NCI-H524 (cell line): ENCODE measurements at places on chromosomes 5 and 9.

DNA sequence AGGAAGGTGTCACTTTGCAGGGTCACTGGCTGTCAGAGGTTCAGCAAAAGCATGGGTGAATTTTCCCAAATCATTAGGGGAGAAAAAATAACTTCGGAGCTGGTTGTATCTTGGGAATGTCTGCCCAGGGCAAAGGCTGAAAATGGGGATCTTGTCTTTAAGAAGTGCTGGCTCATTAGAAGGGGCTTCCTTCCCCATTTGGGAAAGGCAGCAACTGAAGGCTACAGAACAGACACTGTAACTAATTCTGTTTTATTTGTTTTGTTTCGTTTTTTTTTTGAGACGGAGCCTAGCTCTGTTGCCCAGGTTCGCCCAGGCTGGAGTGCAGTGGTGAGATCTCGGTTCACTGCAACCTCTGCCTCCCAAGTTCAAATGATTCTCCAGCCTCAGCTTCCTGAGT is 70.3 kb upstream of the PCA3 start:
- DNase-seq = no peak

DNA sequence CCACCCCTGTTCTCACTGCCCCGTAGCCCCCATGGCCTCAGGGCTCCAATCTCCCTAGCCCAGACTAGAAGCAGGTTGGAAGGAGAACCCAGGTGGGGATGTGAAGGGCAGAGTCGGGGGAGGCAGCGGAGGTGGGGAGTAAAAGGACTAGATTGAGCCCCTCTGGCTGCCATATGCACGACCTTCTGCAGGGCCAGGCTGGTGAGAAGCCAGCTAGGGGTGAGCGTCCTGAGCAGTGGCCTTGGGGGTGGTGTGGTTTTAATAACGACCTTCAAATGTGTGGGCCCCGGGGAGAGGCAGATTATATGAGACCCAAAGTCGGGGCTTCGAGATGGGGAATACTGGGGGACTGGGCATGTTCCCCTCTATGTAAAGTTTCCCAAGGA is 139.5 kb downstream of the C9orf50 start:
- DNase-seq = no peak

DNA sequence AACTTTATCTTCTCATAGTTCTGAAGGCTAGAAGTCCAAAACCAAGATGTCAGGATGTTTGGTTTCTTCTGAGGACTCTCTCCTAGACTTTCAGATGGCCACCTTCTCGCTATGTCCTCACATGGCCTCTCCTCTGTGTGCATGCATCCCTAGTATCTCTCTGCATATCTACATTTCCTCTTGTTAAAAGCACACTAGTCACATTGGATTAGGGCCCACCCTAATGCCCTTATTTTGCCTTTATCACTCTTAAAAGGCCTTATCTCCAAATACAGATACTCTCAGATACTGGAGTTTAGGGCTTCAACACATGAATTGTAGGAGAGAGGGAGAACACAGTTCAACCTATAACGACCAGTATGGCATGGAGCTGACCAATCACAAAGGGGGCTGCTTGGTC is 151.7 kb downstream of the PRELID2 start:
- DNase-seq = no peak

GRCh38 chr9:70581214-70581954 is 166.9 kb upstream of the KLF9 start:
- DNase-seq = no peak

DNA sequence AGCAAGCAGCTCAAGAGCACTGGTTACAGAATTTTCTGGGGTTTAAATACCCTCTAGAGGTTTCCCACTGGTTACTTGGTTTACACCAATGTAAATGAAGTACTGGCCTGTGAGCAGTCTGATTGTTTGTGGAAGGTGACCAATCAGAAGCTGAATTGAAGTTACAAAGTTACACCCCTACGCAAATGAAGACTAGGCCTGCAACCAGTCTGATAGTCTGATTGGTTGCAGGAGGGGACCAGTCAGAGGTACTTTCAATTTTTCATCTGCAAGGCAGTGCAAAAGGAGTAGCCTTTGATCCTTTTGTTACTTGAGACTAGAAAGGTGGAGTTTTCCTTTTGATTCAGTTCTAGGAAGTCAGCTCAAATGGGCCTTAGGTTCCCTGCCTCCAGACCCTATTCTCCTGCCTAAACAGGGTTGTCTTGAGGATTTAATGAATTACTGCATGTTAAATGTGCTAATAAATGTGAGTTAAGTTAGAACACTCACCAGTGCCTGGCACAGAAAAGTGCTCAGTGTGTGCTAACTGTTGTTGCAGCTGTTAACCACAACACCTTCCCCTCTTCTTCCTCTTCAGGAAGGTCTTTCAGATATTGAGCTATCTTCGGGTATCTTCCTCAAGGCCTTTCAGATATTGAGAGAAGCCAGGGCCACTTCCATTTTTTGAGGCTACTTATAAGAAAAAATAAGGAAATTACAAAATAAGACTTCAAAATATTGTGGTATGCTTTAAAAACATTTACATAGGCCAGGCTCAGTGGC is 32.1 kb upstream of the CLINT1 start:
- DNase-seq = no peak

- DNase-seq = no peak
Measured at GRCh38 chr9:81211741-81212140, 477.6 kb downstream of the TLE1 start.

DNA sequence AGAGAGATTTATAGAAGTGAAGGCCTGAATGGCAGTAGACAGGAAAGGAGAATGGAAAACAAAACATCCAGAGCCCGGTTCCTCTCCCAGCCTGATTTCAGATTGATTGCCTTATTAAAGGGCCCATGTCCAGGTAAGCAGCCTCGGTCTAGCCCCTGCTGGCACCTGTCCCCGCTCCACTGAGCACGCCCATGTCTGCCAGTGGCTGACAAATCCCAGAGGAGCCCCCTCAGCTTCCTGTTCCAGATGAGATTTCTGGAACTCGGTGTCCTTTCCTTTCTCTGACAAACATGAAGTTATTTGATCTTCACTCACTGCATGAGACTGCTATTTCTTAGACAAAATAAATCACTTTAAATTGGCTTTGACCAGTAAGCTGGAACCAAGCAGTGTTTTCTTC is 187.0 kb upstream of the ADCY2 start:
- DNase-seq = peak; percentile 85

- DNase-seq = no peak
Measured at GRCh38 chr9:2281031-2281802, 266.1 kb downstream of the SMARCA2 start.

DNA sequence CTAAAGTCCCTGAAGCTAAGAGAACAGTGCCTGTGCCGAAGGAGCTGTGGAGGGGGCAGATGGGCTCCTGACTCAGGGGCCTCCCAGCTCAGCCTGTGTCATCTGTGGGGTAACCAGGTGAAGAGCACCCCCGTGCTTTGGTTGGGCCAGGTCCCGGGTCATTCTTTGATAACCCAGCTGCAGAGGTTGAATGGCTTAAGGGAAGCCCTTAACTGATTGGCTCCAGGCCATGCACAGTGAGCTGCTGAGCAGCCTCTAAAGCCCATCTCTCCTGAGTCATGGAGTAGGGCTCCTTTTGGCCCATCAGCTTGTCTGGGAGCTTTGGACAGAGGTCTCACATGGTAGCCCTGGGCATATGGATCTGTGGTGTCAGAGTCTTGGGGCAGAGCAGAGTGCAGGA is 28.7 kb downstream of the COL27A1 start:
- DNase-seq = no peak

GRCh38 chr9:77486463-77486862 is 161.7 kb downstream of the GNA14 start:
- no peak for DNase-seq

DNA sequence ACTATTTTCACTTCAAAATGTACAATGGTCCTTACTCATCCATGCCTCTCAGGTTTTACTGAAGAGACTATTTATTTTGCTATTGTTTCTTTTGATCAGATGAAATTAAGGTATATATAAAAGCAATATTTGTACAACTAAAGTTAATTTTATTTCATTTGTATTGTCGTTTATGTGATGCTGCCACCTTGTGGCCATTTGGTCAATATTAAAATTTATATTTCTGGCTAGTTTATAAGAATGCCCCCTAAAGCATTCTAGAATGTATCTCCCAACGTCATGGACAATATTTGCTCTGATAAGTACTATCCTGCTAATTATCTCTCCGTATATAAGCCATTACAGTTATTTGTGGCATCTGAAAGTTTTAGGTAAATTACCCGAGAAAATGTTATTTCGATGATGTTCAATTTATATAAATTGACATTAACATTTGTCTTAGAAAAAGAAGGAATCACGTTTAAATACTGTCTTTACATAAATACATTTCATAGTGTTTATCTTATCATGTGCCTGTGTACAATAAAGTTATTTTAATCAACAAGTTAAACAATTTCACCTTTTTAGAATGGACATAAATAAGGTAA is 680.0 kb downstream of the TAF11L14 start:
- no peak for DNase-seq

GRCh38 chr5:69007726-69008368 is 86.0 kb upstream of the SLC30A5 start:
- DNase-seq = peak; percentile 71

DNA sequence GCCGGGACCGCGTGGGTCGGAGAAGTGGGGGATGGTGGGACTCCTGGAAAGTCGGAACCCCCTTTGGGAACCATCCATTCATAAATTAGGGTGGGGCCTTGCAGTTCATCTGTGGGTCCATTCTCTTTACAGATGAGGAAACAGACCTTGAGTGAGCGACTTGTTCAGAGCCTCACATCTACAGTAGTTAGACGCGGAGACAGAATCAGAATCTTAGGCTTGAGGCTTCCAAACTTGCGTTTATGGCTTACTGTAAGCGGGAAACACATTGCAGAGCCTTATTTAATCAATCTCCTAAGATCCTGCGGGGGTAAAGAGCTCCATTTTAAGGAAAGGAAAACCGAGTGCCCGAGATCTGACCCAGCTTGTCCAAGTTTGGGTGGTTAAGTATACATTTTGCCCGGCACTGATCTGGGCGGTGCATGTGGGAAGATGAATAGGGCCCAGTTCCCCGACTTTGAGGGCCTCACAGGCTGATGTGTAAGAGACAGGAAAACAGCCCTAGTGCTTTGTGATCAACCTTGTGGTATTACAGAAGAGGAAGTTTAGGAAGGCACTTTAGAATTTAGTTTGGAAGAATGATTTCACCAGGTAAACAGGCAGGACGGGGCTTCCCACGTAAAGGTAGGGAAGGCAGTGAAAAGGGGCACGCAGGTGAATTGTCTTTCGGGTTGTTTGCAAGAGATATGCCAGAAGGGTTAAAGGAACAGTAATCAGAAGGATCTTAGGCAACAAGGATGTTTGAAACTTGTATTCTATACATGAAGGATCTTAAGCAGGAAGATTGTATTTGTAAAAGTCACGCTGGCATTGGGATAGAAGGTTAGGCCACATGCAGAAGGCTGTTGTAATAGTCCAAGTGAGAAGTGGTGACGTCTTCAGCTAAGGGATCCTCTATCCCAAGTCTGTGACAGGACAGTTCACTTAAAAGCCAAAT is 744 bp downstream of the TARS1 start:
- DNase-seq = no peak

DNA sequence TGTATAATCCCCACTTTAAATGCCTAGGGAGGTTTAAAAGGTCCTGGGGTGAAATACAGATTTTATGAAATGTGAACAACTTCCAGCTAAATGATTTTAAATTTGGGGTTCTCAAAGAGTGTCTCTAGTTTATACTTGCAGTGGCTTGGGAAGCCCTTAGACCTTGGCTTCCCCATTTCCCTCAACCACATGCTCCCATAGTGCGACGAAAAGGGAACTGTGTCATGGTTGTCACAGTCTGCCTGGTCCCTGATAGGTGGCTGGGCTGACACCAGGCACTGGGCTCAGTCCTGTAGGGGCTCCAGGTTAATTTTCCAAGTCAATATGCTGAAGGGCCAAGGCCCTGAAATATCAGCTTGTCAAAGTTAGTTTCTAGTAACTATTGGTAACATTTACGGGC is 10.4 kb upstream of the CXCL14 start:
- DNase-seq = no peak

DNA sequence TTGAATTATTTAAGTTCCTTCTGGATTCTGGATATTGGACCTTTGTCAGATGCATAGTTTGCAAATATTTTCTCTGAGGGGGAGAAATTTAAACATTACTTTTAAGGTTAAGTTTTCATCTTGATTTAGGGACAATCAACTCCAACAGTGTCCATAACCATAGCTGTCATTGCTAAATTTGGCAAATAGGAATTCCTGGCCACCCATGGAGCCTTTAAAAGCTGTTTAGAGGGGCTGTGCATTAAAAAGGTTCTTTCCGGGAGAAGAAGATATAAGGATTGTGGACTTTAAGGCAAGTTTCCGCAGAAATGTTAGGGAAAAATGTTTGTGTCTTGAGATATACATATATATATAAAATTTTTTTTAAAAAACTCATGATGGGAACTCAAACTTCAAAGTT is 339.7 kb downstream of the ADAMTS6 start:
- DNase-seq = no peak

DNA sequence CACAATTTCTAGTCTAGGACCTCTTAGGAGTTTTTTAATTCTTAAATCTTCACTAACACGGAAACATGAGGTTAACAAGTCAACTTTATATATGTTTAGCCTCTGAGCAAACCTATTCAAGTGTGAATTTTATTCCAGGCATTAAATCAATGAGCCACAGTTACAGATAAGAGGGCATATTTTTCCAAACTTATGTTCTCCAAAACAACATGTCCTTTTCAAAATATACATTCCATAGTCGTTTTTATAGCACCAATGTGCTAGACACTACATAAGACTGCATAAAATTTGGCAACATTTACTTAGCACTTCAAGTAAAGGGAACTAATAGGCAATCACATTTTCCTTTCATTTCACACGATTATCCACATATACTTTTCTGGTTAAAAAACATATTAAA is 6.5 kb downstream of the TMEM245 start:
- DNase-seq = no peak

- peak; percentile 47 for DNase-seq
Measured at GRCh38 chr9:37036776-37037502, 2.9 kb upstream of the PAX5 start.

- DNase-seq = no peak
Measured at GRCh38 chr5:74187757-74188156, 452.8 kb downstream of the ENC1 start.

DNA sequence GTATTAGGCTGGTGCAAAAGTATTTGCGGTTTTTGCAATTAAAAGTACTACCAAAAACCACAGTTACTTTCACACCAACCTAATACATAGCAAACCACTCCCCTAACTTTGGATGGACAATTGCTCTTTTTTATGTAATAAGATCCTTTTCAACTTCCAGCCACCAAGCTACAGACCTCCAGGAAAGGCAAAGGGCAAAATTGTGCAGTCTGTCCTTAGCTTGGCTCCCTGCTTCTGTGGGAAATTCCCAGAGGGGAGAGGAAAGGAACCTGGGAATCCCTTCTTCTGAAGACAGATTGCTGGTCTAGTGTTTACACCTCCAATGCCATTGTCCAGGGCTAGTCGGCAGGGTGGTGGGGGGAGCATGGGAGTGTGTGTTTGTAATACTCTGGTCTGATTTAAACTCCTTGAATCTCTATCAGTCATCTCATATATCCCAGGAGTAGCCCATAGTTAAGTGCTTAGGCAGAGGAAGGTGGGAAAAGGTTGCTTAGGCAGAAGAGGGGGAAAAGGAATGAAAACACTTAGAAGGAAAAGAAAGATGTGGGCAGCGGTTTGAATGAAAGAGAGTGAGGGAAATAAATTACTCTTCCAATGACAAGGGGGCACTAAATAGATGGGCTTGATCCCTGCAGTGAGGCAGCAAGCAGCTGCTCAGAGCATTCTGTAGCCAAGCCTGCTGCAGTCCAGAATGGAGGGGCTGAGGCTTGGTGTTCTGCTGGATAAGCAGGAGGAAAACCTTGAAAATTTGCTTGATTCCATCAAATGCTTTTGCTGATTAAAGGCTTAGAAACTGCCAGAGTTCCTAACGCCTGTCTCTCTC is 86.9 kb upstream of the MAP1B start:
- DNase-seq = no peak

GRCh38 chr5:53956632-53957031 is 353.7 kb downstream of the ARL15 start:
- no peak for DNase-seq

- no peak for DNase-seq
Measured at GRCh38 chr9:81718244-81718643, 28.9 kb upstream of the TLE1 start.
